ENCODE measurements at places on chromosomes 2 and 18.

GRCh38 chr2:136766073-136766404 lies 694 bp downstream of the THSD7B start:
- no peak for DNase-seq

DNA sequence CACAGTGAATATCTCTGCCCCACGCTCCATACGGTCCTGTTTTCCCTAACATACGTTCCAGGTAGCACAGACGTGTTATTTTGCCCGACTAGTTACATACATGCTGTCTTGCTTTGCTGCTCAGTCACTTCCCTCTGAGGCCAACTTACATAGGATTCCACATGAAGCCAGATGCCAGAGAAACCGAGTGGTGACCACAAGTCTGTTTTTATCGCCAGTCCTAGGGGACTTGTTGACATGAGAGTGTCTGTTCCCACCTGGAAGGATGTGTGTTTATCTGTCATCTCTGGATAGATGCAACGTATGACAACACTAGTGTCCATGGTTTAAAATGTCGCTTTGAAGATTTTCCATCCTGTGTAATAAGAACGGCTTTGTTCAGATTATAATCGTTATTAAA lies 32.6 kb downstream of the PMAIP1 start:
- no peak for DNase-seq

GRCh38 chr2:199777315-199777714 lies 73.7 kb downstream of the FTCDNL1 start:
- DNase-seq: no peak

- DNase-seq: no peak
Observed at GRCh38 chr2:191078165-191078867, 64.3 kb upstream of the STAT1 start.
